Adrenal gland (tissue), 19 donors: ENCODE measurements at places on chromosomes 11 and 22.

- peak; percentile 85 for DNase-seq
These were observed 24.8 kb upstream of the ADORA2A start for GRCh38 chr22:24402460-24403192.

GRCh38 chr11:134385774-134386565, 26.1 kb downstream of the B3GAT1 start:
- DNase-seq, result no peak

GRCh38 chr22:49575703-49576081, 252.0 kb downstream of the BRD1 start:
- no peak for DNase-seq

DNA sequence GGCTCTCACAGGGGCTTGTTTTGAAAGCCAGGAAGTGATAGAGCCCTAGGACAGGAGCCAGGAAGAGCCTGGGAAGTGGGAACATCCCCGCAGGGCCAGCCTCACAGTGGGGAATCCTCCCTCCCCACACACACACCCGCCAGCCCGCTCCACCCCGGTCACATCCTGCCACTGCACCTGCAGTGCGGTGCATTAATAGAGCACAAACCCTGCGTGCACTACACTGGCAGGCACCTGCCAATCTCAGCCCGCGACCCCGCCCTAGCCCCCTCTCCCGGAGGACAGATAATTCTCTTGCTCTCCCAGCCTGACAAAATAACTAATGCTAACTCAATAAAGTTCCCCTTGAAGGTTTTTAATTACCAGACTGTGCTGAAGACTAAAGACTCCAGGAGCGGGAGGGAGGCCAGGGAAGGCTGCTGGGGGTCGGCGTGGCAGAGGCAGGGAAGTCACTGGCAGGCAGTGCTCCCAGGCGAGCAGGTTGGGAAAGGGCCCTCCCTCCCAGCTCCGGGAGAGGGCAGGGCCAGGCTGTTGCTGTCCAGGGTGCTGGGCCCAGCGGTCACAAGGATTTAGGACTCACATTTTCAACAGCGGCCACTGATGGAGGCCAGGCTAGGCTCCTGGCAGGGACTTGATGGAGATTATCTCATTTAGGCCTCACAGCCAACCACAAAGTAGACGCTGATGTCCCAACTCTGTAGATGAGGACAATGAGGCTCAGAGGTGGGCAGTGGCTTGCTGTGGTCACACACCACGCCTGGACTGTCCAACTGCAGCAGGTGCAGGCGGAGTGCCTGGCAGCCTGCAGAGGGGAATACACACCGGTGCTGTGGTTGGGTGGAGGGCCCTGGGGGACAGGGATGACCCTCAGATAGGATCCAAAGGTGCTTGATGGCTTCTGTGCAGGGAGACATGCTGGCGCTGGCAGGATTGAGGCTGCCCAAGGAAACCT, 23.9 kb upstream of the TCF20 start:
- DNase-seq, result peak; percentile 56

DNA sequence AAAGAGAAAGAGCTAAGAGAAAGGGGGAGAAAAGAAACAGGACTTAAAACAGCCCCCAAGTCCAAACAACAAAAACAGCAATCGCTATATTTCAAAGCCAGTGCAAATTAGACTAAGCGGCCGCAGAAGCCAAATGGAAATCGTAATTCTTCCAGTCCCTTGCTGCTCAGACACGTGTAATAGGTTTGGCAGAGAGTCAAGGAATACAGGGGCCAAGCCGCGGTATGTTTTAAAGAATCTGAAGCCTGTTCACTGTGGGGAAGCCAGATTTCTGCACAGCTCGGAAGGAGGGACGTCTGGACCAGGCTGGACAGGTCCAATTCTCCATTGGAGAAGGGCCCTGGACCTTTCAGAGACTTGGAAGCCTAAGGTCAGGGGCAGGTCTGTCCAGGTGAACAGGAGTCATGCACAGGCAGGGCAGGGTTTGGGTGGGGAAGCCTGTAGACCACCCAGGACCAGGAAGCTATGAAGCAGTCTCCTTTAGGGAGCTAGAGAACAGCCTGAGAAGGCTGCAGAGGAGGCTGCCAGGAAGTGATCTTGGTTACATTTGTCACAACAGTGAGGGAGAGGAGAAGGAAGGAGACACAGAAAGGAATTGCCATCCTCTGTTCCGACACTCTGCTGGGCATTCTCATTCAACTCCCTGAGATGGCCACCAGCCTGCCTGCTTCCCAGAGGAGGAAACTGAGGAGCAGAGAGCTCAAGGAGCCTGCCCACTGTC, 265.5 kb upstream of the ISX start:
- DNase-seq, result peak; percentile 22

GRCh38 chr11:43035086-43035485, 276.7 kb upstream of the API5 start:
- DNase-seq, result no peak

GRCh38 chr11:102800767-102801166, 2.8 kb upstream of the MMP1 start:
- DNase-seq, result no peak

DNA sequence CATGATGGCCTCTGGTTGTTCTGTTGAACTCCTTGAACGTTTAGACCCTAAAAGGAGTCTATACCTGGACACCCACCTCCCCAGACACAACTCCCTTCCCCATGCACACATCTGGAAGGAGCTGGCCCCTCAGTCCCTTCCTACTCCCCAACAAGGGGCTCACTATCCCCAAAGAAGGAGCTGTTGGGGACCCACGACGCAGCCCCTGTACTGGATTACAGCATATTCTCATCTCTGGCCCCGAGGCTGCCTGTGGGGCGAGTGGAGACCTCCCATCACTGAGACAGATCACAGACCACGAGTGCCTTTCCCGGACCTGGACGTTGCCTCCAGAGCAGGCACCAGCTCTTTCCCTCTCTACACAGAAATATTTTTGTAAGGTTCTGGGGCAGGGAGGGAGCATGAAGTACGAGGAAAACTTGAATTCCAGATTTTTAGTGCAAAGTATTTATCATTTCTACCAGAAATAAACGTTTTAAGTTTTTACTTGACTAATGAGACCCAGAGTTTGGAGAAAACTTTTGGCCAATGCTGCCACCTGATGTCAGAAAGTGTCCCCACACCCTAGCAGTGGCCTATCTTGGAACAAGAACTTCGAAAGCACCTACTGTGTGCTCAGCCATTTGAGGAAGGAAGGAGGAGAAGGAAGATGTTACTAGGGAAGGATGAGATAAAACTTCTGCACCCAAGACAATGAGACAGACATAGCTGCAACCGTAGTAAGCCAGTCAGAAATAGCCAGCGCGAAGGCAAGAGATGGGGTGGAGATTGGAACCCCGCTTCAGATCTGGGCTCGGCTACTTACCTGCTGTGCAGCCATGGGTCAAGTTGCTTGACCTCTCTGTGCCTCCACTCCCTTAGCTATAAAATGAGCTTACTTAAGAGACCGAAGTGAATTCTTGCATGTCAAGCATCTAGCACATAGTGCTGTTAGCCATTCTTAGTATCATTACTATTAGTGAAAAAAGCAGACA, 10.2 kb upstream of the POU2F3 start:
- DNase-seq, result no peak

DNA sequence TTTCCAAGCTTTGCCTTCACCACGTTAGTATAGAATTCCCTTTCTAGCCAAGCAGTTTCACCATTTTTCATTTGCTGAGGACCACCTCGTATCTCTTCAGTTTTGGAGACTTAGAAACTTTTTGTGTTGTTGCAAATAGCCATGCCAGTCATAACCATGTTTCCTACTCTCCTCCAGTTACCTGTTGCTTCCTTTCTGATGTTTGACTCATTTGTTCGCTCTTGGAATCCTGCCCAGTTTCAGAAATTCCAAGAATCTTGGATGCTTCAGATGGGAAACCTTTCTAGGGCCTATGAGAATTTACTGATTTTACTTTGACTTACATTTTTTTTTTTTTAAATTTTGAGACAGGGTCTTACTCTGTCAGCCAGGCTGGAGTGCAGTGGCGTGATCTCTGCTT, 65.4 kb downstream of the PPP6R3 start:
- no peak for DNase-seq

GRCh38 chr11:133202816-133203215, 329.5 kb downstream of the OPCML start:
- no peak for DNase-seq

GRCh38 chr22:40147388-40148176, 30.1 kb upstream of the TNRC6B start:
- DNase-seq, result no peak

GRCh38 chr11:13552784-13553183, 57.0 kb upstream of the PTH start:
- DNase-seq, result no peak

GRCh38 chr11:113540416-113541330, 65.5 kb upstream of the DRD2 start:
- DNase-seq, result no peak

- no peak for DNase-seq
These were observed 1.5 kb downstream of the MS4A8 start for GRCh38 chr11:60700689-60701468.

DNA sequence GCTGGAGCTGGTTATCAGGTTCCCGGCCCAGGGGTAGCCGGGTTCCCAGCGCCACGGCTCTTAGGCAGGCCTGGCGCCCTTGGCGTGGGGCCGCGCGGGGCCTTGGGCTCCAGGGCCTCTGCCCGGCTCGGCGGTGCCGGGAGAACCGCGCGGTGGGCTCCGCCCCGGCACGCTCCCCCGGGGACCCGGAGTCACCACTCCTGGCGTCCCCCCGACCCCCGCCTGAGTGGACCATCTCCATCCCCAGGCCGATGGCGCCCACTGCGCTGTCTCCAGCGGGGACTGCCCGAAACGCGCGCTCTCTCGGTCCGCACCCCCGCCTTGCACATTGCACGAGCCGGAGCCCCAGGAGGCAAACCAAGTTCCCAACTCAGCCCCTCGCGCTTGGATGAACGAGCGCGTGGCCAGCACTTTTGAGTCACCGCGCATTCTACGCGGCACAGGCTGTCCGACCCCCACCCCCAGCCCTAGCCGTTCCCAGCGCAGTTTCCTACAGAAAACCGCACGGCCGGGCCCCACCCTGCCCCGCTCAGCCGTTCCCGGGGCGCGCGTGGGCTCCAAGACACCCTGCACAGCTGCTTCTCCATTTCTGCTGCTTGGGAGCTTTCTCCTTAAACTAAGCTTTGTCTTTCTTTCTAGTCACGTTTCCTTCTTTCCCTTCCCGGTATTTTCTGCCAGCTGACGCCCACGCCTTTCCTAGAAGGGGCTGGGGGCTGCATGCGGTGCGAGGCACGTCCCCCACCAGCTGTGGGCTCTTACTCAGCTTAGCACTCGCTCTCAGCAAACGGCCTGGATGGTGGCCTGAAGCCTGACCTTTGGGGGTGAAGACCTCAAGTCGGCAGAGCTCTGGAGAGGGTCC, 650 bp upstream of the CHID1 start:
- DNase-seq, result peak; percentile 75

GRCh38 chr22:45263463-45264269, 21.1 kb upstream of the UPK3A start:
- peak; percentile 93 for DNase-seq

GRCh38 chr22:36359470-36359996, 28.2 kb downstream of the MYH9 start:
- no peak for DNase-seq

- no peak for DNase-seq
These were observed 45.8 kb downstream of the MIAT start for GRCh38 chr22:26702906-26703830.

DNA sequence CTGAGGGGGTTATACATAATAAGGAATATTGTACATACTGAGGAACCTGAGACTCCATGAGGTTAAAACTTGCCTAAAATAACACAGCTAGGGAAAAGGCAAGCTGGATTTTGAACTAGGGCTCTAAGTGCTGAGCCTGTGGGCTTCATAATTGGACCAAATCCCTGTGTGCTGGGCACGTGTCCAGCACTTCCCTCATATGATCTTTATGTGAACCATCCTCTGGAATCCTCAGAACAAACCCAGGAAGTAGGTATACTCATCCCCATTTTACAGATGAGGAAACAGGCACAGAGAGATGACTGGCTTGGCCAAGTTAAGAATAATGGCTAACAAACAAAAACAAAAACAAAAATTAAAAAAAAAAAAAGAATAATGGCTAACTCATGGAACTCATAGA, 14.9 kb downstream of the RTN4RL2 start:
- no peak for DNase-seq

DNA sequence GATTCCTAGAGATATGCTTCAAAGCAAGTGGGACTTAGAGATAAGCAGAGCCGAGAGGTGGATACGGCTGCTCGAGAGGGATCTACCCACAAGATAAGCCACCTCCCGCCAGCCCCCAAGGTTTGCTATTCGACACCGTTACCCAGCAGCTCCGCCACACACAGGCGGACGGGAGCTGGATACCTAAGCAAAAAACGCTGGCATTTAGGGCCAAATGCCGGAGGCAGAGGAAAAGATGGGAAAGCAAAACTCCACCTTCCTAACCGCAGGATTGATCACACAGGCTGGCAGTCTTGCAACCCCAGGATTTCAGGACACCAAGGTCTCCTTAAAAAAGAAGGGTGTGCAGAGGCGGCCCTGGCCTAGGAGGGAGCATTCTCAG, 709 bp downstream of the FTH1 start:
- DNase-seq, result peak; percentile 45

- DNase-seq, result no peak
These were observed 22.7 kb upstream of the IL17REL start for GRCh38 chr22:50035131-50035881.

DNA sequence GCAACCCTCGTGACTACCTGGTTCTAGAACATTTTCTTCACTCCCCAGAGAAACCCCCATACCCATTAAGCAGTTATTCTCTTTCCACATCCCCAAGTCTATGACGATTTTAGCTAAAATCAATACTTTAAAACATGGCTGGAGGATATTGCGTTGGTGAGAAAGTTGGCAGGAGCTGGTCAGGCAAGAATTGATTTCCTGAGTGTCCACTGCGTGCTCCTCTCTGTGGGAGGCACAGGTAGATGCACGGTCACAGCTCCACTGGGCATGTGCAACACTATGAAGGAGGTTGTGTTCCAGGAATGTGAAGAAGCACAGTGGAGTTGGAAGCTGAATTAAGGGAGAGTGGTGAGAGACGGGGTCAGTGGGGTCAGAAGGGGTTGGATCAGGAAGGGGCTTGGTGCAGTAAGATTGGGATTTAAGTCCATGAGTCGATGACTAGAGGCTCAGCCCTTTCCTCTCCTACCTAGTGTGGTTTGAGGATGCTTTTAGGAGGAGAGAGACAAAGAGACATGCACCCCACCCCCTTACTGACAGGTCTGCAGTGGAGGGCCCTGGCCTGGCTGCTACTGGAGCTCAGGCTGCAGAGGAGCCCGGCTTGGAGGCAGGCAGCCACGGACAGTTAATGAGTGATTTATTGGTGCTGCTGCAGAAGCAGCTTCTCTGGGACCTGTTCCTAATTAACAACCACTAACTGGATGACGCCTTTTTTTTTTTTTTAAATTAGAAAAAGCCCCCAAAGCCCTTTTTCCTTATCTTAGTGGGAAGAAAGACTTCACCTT, 395.6 kb downstream of the TENM4 start:
- no peak for DNase-seq

- DNase-seq, result no peak
These were observed 715.5 kb downstream of the BRD1 start for GRCh38 chr22:49112176-49112575.

GRCh38 chr11:29518389-29519174, 498.2 kb downstream of the KCNA4 start:
- no peak for DNase-seq

DNA sequence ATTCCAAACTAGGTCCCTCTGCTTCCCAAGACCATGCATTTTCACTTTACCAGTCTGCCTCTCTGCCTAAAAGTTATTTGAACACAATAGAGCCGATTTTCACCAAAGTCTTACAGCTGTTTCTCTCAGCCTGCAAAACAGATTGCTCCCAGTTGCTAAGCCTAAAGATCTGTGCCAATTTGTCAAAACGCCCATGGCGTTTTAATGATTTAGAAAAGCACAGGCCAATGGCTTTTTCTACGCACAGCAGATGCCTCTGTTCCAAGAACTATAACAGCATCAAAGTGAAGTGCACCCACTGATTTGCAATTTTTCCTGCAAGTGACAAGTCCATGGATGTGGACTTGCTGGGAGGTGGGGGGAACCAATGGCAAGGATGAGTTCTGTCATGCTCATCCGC, 173.9 kb upstream of the SYN3 start:
- no peak for DNase-seq
